ENCODE measurements at places on chromosomes 5 and 9.
A peak's percentile ranks its signal among the peaks of the same experiment; 100 is the strongest.

DNA sequence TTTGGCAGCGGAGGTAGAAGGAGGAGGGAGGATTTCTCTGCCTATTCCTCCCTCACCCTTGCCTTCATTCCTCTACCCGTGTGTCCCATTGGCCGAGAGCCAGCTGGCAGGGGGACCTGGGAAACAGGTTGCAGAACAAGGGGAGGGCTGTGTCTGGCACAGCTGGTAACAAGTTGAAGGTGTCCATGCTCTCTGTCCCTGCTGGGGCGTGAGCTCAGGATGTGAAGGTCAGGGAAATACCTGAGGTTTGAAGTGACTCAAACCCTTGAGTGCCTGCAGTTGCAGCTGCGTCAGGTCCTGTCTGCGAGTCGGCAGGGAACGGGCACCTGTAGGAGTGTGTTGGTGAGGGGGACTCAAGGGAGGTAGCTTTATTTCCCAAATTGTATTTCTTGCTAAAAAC, 16.2 kb downstream of the MIGA2 start:
- DNase-seq: no peak

GRCh38 chr5:60365001-60365400, 335.0 kb downstream of the DEPDC1B start:
- peak; percentile 58 for DNase-seq

GRCh38 chr5:148778882-148779281, 47.5 kb upstream of the ADRB2 start:
- no peak for DNase-seq

- DNase-seq: peak; percentile 48
Observed at GRCh38 chr5:127290019-127290945, at the start of gene MEGF10. Gene MEGF10, plus strand, starts transcription at chr5:127290796. Its CDS starts 40,513 bp downstream, at chr5:127331309.

GRCh38 chr5:100270023-100270771, 265.0 kb upstream of the FAM174A start:
- no peak for DNase-seq

GRCh38 chr5:42832060-42832459, 20.4 kb upstream of the SELENOP start:
- no peak for DNase-seq

- peak; percentile 41 for DNase-seq
Observed at GRCh38 chr5:52786949-52787599, 642 bp upstream of the ITGA1 start.

- DNase-seq: no peak
Observed at GRCh38 chr5:75894482-75894881, 177.2 kb upstream of the POC5 start.

- DNase-seq: no peak
Observed at GRCh38 chr9:137919649-137920141, 42.1 kb downstream of the CACNA1B start.

DNA sequence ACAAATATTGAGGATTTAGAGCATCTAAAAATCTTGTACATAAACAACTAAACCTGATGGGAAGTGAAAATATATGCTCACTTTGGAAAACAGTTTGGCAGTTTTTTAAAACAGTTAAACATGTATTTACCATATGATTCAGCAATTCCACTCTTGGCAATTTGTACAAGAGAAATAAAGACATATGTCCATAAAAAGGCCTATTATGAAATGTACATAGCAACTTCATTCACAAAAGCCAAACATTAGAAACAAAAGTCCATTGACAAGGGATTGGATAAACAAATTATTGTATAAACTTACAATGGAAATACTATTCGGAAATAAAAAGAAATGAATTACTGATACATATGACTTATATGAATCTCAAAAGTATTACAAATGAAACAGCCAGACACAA, 196.2 kb upstream of the SLC24A2 start:
- DNase-seq: no peak
